ENCODE measurements at places on chromosomes 12 and 14.

DNA sequence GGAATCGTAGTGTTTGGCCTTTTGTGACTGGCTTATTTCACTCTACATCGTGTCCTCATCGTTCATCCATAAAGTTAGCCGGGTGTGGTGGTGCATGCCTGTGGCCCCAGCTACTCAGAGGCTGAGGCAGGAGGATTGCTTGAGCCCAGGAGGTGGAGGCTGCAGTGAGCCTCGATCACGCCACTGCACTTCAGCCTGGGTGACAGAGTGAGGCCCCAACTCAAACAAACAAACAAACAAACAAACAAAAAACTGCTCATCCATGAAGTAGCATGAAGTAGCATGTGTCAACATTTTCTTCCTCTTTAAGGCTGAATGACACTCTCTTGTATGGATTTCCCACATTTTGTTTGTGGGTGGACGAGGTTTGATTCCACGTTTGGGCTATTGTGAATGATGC, 44.0 kb upstream of the MEG3 start:
- DNase-seq = no peak

DNA sequence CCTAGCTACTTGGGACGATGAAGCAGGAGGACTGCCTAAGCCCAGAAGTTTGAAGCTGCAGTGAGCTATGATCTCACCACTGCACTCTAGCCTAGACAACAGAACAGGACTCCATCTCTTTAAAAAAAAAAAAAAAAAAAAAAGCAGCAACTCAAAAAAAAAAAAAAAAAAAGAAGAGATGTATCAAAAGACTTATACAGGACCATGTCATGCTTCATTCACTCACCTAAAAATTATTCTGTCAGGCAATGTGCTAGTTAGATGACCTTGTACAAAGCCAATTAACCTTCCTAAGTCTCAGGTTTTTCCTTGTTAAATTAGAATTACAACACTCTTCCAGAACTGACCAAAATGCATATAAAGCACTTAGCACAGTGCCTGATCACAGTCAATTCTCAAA, 50.9 kb downstream of the BAZ1A start:
- no peak for DNase-seq

DNA sequence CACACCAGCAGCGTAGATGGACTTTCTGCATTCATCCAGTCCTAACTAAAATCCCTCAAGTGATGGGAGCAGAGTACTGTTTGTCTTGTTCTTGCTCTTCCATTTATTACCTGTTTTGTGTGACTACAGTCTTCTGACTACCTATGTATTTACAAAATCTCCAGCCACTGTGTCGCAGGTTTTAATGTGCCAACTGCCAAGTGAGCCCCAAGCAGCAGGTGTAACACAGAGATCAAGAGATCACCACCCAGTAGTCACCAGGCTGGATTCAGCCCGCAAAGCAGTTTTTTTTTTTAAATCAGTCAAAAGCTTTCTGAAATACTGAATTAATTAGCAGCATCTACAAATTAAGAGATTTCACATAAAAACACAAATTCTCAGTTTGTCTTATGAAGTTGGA, 724.1 kb upstream of the USP15 start:
- no peak for DNase-seq

- DNase-seq = no peak
Observed at GRCh38 chr12:1206118-1206734, 215.2 kb downstream of the ERC1 start.

DNA sequence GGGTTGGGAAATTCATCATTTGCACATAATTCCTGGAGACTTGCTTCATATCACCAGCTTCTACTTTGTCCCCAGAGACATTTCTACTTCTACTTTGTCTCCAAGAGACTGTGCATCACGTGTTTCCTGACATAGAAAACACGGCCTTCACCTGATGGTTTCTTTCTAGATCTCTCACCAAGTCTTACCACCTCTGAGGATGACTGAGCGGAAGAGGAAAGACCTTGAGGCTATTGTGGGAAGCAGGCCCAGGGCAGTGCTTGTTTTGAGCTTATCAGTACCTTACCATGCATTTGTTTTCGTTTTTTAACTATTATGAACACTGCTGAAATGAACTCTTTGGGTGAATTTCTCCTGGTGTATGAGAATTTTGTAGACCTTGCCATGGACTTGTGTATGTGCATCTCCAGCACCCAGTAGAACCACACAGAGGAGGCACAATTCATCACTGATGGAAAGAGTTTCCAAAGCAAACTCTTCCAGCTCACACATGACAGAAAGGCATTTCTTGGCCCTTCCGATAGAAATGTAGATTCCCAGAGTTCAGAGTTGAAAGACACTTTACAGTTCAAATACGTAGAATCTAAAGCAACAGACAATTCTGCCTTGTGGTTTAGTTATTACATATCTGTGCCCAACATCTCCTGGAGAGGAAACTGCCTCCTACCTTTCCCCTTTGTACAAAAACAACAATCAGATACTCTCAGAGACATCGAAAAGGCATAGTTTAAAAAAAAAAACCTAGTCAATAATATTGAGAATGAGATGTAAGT, 434.7 kb downstream of the FUT8 start:
- peak; percentile 41 for DNase-seq

DNA sequence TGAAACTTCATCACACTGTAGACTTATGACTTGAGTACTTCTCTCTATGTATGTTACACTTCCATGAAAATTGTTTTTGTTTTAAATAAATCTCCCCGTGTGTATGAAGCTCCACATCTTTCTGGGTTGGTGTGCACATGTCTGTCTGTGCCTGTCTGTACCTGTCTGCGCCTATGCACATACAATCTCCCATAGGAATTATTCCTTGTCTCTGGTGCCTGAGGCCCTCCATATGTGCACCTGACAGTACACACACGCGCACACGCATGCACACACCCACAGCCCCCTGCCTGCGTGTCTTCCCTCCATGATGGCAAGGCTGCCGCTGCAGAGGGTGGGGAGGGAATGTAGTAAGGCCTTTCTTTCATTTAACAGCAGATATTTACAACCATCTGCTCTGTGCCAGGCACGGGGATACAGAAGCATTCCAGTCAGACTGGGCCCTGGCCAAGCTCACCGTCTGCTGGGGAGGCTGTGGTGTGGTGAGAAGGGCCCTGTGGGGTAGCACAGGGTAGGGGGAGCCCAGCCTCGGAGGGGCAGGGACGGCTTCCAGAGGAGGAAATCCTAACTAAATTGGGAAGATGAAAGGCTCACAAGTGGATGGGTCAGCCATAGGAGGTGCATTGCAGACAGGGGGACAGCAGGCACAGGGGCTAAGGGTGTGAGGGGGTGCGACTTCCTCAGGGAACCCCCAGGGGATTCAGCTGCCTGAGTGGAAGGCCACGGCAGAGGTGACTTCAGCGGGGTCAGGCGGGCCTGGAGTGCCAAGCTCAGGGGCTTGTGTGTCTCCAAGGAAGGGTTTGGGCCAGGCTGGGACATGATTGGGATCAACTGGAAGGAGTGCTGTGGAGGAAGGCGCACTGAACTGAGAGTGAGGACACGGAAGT, 26.1 kb downstream of the KRT8 start:
- DNase-seq = no peak

DNA sequence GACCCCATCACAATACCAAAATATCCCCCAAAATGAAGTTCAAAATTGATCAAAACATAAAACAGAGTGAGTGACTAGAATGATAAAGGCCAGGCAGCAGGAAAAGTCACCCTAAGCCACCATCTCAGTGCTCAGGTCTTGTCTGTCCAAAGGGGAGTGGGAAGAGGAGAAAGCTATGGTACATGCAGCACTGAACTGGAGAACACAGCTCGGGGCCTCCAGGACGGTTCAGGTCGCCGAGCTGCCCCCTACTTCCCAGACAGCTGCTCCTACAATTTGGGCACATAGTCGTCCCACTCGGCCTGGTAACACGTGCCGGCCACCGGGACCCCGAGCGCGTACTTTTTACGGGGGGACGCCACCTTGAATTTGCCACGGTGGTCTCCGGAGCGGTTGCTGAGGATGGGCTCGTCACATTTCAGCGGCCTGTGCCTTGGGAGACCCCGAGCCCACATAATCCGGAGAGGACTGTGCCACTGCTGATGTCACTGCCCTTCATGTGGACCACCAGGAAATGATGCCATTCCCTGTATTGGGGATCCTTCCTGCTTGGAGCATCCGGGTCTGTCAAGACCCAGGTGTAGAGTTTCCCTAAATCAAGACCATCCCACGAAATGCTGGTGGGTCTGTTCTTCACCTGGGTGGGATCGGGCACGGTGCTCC, 31.6 kb downstream of the AK7 start:
- no peak for DNase-seq

- no peak for DNase-seq
Observed at GRCh38 chr12:29110506-29111442, 38.3 kb upstream of the FAR2 start.

DNA sequence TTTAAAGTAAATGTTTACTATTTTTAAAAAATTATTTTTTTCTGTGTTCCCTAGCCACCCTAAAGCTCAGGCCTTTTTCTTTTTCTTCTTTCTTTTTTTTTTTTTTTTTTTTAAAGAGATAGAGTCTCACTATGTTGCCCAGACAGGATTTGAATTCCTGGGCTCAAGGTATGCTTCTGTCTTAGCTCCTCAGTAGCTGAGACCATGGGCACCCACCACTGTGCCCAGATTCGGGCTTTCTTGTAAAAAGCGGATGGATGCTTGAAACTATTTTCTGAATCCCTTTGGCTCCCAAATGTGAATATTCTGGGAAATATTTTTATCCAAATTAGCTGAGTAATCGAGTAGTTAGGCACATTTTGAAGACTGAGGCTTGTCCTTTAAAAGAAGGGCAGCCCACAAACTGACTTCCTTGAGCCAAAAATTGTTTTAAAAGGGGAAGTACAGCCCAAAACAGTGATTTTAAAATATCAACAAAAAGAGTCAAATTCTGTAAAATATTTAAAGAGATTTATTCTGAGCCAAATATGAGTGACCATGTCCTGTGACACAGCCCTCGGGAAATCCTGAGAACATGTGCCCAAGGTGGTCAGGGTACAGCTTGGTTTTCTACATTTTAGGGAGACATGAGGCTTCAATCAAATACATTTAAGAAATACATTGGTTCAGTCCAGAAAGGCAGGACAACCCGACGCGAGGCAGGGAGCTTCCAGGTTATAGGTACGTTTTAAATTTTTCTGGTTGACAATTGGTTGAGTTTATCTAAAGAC, 28.8 kb upstream of the HIGD1C start:
- DNase-seq = no peak

- no peak for DNase-seq
Observed at GRCh38 chr12:111029305-111029704, 108.9 kb upstream of the MYL2 start.

GRCh38 chr12:114976959-114977358, 293.0 kb upstream of the TBX3 start:
- DNase-seq = no peak

DNA sequence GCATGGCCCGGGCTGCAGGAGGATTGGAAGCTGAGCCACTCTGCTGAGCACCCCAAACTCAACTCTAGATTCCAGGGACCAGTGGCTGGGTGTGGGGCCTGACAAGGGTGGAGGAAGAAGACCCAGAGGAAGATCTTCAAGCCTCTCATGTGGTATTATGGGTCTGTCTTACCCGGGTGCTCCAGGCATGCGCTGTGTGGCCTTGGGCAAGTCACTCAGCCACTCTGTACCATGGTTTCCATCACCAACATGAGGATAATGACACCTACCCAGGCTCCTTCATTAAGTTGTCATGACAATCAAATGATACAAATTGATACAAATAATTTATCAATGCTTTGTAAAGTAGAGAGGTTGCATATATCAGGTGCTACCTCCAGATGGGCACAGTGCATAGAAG, 41.2 kb downstream of the SMUG1 start:
- DNase-seq = no peak

DNA sequence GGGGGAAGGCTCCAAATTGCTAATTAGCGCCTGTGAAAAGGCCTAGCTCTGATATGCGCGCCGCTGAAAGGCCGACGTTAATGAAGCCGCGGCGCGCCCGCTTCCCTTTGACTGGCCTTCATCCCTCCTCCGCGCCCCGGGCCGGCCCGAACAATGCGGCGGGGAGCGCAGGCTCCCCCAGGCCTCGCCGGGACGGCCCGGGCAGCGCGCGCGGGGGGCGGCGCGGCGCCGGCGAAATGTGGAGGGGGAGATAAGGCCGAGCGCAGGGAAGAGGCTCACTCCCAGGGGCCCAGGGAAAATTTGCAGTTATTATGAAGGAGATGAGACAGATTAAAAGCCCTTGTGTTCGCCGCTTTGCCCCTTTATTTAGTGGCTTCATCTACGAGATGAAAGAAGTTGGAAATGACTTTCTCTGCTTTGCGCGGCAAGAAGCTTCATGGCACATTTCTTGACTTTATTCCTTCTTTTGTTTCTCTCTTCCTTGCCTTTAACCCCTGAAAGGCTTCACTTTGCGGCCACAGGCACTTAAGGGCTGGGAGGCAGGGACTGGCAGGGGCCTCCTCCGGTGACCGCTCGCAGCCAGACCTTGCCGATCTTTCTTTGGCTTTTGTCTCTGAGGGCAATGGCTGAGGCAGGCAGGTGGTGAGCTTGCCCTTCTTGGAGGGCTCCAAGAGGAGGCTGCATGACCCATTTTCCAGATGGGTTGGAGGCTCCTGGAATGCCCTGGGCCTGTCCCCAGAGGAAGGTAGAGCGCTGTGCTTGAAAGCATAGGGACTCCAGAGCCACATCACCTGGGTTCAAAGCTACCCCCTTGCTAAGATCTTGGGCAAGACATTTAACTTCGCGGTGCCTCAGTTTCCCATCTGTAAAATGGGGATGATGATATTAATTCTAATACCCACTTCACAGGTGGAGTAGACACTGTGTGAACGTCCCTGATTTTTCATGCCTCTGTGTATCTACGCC, 12.7 kb upstream of the GPATCH2L start:
- DNase-seq = no peak

- no peak for DNase-seq
Observed at GRCh38 chr12:68901145-68901544, 31.8 kb downstream of the CPM start.

All from effector CD8-positive, alpha-beta T cell (primary cell).